Thymus (tissue), 14 donors: ENCODE measurements at places on chromosomes 2 and 18.
A peak's percentile ranks its signal among the peaks of the same experiment; 100 is the strongest.

- no peak overlapping the region for H3K27ac ChIP-seq
- H3K27me3 ChIP-seq = no peaks in the 10 kb centered on the region
- H3K36me3 ChIP-seq = peaks cover 7% of the 10 kb centered on the region
- H3K4me3 ChIP-seq = no peak overlapping the region
- H3K4me1 ChIP-seq = no peaks in the 10 kb centered on the region
Observed at GRCh38 chr2:201467666-201468065, 16.1 kb downstream of the STRADB start.

DNA sequence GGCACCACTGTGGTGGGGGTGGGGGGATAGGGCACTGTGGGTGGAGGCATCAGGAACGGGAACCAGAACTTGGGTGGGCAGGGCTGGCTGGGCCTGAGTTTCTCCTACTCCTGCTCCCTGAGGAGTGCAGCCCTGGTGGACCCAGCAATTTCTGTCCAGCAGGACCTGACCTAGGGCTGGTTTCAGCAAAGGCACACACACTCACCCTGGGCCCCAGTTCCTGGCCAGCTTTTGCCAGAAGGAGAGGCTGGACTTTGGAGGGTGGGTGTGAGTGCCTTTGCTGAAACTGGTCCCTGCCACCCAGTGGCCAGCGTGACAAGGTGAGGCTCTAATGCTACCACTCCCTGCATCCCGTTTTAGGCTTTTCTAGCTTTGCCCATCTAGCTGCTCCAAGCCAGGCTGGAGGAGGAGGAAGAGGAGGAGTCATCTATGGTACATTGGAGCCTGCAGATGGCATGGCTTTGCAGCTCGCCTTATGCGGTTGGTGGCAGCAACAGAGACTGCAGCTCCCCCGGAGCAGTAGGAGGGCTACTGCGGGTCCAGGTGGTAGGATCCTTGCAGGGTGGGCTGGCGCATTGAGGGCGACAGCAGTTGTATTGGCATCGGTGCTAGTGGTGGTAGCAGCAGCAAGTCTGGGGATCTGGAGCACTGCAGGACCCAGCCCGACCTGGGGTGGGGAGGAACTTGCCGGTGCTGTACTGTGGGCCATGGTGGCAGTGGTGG lies 40.4 kb upstream of the IMP4 start:
- no peaks in the 10 kb centered on the region for H3K36me3 ChIP-seq
- H3K4me3 ChIP-seq = no peak overlapping the region
- H3K27ac ChIP-seq = no peak overlapping the region
- DNase-seq = no peak

DNA sequence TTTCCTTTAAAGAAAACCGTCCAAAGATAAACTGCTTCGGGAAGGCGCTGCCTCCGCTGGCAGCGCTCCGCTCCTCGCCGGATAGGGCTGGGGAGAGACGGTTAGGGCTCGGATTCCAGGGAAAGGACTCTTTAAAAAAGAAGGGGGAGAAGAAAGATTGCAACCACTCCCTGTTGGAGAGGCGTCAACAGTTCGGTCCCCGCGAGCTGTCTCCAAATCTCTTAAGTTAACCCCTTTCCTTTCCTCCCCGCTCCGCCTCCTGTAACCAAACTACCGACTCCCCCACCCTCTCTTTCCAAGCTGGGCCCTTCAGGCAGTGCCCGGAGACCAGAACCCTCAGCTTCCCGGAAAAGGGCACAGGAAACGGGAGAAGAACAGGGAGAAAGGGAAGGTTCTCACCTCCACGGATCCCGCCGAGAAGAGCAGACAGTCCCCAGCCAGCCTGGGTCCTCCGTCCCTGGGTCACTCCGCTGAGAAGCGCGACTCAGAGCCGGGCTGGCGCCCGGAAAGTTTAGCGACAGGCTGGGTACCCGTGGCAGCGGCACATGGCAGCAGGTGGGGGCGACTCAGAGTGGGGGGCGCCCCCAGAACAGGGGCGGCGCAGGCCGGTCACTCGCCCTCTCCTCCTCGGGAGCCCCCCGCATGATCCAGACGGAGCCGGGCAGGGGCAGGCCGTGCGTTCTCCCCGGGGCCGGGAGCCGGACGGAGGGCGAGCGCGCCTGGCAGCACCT lies 675 bp downstream of the FZD5 start:
- H3K27me3 ChIP-seq = peaks cover 46% of the 10 kb centered on the region
- peaks cover 17% of the 10 kb centered on the region for H3K4me1 ChIP-seq

- peaks cover 9% of the 10 kb centered on the region for H3K36me3 ChIP-seq
- H3K27ac ChIP-seq = no peak overlapping the region
- no peak for DNase-seq
Observed at GRCh38 chr2:61287254-61287653, 125.3 kb downstream of the C2orf74 start.

GRCh38 chr2:60098996-60099395 lies 454.5 kb downstream of the BCL11A start:
- no peaks in the 10 kb centered on the region for H3K36me3 ChIP-seq
- no peak for DNase-seq
- H3K27me3 ChIP-seq = no peaks in the 10 kb centered on the region
- peak overlapping the region; percentile 39 for H3K4me3 ChIP-seq
- peaks cover 87% of the 10 kb centered on the region for H3K4me1 ChIP-seq

DNA sequence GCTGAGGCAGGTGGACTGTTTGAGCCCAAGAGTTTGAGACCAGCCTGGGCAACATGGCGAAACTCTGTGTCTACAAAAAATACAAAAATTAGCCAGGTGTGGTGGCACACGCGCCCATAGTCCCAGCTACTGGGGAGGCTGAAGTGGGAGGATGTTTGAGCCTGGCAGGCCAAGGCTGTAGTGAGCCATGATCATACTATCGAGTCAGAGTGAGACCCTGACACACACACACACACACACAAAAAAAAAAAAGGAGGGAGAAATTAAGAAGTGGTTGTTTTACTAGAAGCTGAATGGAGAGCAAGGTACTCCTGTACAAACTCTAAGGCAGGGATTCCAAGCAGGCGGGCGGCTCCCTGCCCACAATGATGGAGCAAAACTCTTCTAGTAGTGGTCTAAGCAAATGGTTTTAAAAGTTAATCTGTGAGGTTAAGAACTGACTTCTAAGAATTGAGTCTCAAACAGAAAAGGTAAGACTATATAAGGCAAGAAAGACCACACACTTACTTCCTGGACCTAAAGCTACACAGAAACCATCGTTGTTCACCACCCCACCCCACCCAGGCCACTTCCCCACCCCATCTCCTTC lies 2.6 kb downstream of the ANKRD44 start:
- no peaks in the 10 kb centered on the region for H3K27me3 ChIP-seq
- peak overlapping the region; percentile 91 for H3K4me3 ChIP-seq
- H3K36me3 ChIP-seq = no peaks in the 10 kb centered on the region
- no peak for DNase-seq
- peak overlapping the region; percentile 95 for H3K27ac ChIP-seq
